ENCODE measurements at places on chromosomes 12 and 14.

- no peak for DNase-seq
Observed at GRCh38 chr12:110913119-110914056, 7.0 kb downstream of the MYL2 start.

- no peak for DNase-seq
Observed at GRCh38 chr14:101937926-101938767, 26.2 kb upstream of the DYNC1H1 start.

DNA sequence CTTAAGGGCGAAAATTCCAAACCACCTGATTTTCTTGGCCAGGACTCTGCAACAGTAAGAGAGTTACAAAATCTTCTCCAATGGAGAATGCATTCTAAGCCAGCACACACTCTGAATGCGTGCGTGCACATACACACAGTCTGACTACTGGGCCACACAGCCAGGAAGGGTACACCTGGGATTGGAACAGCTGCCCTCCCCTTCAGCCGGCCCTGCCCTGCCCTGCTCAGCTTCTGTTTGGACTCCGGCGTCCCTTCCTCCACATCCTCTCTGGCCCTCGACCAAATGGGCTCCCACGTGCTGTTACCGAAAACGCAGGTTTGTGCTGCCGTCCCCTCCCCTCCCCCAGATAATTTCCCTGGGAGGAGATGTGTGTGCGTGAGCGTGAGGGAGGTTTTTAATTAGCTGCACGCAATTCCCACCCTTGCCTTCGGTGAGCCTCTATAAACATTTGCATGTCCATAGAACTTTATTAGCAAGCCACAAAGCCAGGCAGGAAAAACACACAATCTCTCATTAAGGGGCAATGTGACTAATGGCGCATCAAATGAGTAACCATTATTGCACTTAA, 43.0 kb downstream of the CCNK start:
- DNase-seq, result no peak

DNA sequence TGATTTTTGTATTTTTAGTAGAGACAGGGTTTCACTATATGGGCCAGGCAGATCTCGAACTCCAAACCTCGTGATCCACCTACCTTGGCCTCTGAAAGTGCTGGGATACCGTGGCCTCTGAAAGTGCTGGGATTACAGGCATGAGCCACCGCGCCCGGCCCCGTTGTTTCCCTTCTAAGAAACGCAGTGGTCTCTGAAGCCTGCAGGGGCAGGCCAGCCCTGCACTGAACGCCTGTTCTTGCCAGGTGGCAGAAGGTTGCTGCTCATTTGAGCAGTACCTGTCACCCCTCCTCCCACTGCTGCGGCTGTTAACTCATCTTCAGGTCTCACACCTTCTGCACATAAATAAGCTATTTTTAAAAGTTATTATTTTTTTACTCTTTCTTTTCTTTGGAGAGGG, 24.3 kb downstream of the GPRC5A start:
- DNase-seq, result no peak

GRCh38 chr14:54664961-54665360, 98.0 kb downstream of the SAMD4A start:
- no peak for DNase-seq

DNA sequence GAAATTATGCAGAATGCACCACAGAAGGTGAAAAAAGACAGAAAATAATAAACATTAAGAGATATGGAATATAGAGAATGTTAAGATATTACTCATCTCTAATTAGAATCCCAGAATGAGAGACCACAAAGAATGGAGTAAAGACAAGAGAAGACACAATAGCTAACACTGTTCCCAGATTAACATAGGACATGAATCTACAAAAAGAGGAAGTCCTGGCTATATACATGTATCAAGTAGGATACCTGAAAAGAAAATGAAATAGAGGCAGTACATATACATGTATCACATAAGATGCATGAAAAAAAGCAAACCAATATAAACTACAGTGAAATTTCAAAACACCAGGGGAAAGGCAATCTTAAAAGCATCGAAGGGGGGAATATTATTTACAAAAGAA, 5.6 kb upstream of the EPS8 start:
- no peak for DNase-seq

DNA sequence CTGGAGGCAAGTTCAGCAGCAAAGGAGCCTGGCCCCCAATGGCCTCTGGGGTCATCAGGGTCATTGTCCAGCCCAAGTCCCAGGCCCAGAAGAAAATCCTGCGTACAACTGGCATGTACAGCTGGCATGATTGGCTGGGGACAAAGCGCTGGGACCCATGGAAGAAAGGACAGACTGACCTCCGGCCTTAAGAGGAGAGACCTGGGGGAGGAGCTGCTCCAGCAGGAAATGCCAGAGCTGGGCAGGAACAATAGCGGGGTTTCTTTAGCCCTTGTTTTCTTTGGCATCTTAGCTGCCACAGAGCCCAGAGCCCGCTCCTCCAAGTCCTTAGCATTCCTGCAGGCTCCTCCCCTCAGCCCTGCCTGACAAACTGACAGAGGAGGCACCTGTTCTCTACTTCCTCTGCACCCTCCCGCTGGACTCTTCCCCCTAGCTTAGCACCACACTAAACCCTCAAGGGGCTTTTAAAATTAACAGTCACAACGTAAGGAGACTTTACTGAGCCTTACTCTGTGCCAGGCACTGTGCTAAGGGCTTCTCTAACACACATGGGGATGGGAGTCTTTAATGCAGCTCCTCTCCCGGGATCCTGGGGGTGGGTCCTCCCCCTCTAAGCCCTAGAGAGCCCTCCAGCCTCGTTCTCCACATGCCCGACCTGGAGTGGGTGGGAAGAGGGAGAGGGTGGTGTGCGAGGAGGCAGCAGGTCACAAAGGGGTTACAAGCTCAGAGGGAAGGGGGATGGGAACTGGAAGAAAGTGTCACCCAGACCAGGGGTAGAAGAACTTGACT, 1.8 kb upstream of the AQP5 start:
- no peak for DNase-seq

DNA sequence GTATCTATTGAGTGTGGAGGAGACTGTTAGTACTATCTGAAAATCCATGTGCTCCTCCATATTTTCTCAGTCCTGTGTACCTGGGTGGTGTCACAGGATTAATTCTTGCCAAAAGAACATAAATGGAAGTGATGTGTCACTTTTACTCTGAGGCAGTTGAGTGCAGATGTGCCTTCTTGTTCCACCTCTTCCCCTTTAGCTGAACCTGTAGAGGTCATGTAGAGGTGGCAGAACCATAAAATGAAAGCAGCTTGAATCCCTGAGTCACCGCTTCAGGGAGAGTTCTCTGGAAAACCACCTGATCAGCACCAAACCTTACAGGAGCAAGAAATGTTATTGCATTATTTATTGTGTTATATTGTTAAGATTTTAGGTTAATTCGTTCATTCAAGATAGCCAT, 14.7 kb upstream of the SLC25A3 start:
- DNase-seq, result no peak

- no peak for DNase-seq
Observed at GRCh38 chr14:80776186-80776585, 165.4 kb downstream of the CEP128 start.

DNA sequence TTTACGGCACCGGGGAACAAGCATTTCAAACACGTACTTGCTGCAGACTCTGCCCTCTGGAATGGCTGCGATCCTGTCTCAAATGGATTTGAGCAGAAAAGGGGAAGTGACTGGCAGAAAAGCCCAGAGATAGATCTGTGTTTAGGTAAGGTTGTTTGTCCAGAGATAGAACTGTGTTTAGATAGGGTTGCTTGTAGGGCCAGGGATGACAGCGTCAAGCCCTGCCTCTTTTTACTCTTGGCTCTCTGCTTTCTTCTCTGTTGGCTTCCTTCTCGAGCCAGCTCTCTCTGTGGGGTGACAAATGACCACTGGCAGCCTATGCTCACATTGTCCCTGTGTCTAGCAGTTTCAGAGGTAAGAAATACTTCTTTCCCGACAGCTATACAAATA, 11.4 kb downstream of the DGLUCY start:
- no peak for DNase-seq

DNA sequence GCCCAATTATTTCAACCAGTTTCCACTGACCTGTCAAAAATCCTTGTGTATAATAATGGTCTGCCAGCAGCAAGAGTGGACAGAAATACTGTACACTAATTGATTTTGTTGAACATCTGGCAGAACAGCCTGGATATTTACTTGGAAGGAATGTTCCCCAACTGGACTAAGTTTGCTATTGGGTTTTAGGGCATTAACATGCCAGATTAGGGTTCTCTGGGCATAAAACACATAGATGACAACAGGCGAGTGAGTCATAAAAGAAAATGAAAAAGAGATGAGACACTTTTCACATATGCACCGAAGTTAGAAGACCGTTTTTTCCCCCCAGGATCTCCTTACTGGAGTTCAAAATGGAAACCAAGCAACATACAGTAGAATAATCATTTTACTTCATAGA, 236.3 kb upstream of the NAV3 start:
- no peak for DNase-seq

- no peak for DNase-seq
Observed at GRCh38 chr14:98510392-98510791, 761.6 kb downstream of the BCL11B start.

GRCh38 chr14:42428996-42429395, 822.3 kb downstream of the LRFN5 start:
- DNase-seq, result no peak

DNA sequence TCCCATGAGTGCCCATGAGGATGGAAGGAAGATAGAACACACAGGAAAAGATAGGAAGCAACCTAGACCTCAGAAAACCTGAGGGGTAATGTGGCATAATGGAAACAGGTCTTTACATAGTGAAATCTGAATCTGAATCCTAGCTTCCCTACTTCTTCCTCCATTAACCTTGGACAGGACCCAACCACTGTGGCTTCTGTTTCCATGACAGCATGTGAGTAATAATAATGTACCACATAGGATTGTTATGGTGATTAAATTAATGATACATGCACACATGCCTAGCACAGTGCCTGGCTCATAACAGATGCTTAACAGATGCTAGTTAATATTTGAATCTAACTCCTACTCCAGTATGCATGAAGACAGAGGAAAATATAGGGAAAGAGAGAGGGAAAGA, 11.2 kb downstream of the TTC9 start:
- no peak for DNase-seq

DNA sequence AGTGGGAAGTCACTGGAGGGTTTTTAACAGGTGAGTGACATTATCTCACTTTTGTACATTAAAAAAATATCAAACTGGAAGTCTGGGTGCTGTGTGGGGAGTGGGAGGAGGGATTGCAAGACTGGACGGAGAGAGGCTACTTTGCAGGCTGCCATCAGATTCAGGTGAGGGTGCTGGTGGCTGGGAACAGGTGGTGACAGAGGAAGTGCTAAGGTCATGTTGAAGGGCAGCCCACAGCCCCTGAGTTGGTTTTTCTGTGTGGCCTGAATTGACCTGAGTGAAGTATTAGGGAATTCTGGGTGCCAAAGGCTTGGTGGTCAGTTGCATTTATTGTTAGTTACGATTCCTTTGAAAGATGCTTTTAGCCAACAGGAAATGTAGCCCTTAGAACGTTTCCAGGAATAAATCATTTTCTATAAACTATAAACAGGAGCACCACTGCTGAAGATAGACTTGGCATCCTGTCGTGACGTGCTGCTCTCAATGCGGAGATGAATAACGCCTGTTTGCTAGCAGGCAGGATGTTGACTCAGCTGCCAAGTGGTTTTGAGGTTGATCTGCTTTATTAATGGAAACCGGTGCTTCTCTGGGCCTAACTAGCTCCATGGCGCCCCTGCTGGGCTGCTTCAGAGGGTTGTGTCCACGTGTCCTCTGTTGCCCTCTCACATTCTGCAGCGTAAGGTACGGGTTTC, 707.5 kb upstream of the TMEM132C start:
- DNase-seq, result peak; percentile 2

DNA sequence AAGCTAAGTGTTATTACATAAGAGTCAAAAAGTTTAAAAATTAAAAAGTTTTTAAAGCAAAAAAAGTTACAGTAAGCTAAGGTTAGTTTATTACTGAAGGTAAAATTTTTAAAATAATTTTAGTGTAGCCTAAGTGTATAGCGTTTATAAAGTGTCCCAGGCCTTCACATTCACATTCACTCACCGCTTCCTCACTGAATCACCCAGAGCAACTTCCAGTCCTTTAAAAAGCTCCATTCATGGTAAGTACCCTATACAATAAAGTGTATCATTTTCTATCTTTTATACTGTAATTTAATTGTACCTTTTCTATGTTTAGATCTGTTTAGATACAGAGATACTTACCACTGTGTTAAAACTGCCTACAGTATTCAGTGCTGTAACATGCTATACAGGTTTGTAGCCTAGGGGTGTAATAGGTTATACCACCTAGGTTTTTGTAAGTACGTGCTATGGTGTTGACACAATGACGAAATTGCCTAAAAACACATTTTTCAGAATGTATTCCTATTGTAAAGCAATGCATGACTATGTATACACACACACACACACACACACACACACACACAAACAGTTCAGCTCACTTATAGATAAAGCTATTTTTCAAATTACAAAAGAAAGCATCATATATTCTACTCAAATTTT, 3.7 kb downstream of the CLEC14A start:
- DNase-seq, result no peak

DNA sequence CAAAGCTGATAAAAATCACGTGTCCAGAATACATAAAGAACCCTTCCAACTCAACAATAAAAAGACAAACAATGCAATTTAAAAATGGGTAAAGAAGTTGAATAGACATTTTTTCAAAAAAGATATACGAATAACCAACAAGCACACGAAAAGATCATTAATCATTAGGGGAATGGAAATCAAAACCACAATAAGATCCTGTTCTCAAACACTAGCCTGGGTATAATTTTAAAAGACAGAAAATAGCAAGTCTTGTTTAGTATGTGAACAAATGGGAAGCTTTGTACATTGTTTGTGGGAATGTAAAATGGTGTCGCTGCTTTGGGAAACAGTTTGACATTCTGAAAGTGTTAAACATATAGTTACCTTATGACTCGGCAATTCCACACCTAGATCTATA, 86.3 kb upstream of the LMNTD1 start:
- no peak for DNase-seq
